ENCODE measurements at places on chromosomes 5 and 9. TPM values are rescaled to one million over a fixed set of nuclear protein-coding genes. Genes with fewer than 3 reads are reported as not detected.

DNA sequence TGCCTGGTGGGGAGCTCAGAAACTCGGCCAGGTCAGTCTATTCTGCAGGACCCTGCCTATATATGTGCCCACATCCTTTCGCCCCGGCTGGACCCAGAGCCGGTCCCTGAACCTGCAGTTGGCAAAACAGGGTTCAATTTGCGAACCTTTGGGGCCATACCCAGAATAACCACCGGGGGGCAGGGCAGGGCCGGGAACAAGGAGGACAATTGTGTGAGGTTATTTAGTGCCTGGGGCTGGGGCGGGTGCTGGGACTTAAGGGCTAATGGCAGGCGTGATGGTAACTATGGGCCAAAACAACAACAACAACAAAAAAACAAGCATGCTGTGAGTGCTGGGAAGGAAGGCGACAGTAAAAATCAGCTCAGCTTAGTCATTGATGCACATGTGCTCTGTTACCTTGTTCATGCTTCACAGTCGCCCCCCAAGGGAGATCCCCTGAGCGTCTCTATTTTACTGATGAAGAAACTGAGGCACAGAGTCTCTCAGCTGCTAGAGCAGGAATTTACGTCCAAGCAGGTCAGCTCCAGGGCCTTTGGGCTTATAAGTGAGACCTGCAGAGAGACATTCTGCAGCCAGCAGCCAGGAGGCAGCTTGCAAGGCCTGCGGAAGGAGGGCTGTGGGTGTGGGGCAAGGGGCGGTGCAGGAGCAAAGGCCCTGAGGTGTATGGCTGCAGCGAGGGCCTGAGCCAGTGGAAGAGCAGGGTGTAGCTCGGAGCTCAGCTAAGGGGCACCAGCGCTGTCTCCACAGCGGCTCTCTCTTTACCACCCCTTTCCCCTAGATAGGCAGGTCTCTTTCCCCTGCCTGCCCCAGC, 106.0 kb downstream of the PHF2 start:
- DNase-seq, result peak; percentile 58

DNA sequence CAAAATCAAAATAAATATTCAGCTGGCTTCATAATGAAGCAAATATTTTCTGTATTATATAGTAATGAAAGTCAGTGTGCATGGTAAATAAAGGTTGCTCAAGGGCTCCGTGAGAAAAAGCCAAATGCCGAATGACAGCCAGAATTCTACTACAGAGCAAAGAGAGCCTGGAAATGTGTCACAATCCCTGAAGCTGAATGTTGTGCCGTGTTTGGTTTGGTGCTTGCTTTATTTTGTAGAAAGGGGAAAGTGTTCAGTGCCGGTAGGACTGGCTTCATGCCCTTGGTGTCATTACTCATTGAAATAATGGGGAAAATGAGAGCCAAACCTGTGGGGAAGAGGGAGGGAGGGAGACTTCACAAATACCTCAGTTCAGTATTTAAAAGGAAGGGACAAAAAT, 26.8 kb upstream of the ADAMTSL1 start:
- DNase-seq, result no peak

DNA sequence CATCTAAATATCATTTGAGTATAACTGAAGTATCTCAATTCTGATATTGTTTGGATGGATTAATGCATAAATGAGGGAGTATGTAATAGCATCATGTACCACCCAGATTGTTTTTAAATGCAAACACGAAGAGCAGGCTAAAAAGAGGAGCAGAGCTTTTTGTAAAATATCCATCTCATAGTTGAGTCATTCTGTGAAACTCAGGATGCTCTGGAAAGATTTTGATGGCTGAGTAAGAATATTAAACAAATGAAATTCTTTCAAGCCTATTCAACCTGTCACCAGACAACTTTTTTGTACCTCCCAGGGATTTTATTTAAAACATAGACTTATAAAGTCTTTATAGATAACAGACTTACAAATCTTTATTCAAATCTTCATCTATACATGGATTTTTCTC, 625.9 kb downstream of the TLE4 start:
- DNase-seq, result no peak

The HAVCR2 gene
- 1.6 TPM for total RNA-seq

The BRINP1 gene
- 0.17 TPM for total RNA-seq

The CCL21 gene
- total RNA-seq, result 3.8 TPM

GRCh38 chr5:42672925-42673324, 83.7 kb upstream of the CCDC152 start:
- no peak for DNase-seq

DNA sequence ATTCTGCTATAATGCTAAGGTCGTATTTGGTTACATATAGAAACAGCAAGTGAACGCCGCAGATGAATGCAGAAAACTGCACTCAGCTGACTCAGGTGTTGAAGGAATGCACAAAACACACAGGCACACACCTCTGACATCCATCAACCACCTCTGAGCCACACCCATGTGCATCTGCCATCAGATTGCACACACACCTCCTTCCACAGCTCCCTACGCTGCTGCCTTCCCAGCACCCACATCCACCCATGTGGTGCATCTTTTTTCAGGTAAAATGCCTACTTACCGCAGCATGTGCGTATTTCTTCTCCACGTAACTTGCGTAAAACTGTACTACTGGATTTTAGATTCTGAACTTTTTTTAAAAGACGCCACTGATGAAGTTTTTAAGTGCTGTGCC, 7.1 kb downstream of the STK10 start:
- no peak for DNase-seq

The PCDHGA5 gene
- 0.92 TPM for total RNA-seq

DNA sequence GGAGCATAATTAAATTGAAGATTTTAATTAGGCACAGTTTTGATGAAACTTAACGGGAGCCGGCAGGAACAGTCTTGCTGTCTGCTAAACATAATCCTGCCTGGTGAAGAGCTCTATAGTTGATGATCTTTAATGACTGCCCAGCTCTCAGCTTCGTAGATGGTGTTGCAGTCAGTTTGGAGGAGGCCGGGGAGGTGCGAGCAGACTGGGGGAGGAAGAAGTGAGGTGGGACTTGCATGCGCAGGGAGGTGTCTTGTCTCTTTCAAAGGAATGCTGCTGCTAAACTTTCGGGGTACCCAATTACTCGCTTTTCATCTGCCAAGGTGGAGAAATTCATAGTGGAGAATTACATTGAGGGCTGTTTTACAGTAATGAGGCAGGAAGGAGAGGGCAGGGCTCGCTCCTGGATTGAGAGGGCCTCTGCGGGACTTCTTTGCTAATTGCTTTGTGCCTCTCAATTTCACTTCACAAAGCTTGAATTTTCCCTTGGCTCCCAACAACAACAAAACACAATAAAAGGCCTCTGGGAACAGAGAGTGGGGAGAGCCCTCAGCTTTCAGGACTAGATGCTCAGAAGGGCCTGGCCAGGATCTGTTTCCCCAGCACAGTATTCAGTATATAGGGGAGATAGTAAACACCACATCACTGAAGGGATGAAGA, 257.9 kb upstream of the ADRA1B start:
- no peak for DNase-seq

The ADAM19 gene
- total RNA-seq, result 2.0 TPM

- DNase-seq, result no peak
Observed at GRCh38 chr9:15433191-15433590, 10.5 kb downstream of the SNAPC3 start.

GRCh38 chr9:112059145-112059965, 115.7 kb downstream of the SUSD1 start:
- DNase-seq, result no peak

DNA sequence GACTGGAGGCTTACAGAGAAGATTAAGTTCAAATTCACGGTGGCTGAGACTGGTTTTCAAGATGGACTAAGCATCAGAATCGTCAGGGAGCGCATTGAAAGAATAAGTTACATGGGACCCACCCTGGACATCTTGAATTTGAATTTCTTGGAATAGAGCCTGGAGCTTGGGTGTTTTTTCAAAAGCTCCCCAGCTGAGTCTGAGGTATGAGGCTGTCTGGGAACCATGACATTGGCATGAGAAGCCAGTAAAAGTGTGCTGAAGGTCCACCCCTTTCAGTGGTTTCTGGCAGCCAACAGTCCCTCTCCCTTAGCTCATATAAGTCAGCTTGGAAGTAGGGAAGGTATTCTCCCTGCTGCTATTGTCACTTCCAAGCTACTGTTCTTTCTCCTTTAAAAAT, 97.8 kb downstream of the MAST4 start:
- DNase-seq, result no peak

- DNase-seq, result no peak
Observed at GRCh38 chr5:58523956-58524355, 32.7 kb downstream of the GAPT start.

The LVRN gene
- total RNA-seq, result 2.0 TPM

DNA sequence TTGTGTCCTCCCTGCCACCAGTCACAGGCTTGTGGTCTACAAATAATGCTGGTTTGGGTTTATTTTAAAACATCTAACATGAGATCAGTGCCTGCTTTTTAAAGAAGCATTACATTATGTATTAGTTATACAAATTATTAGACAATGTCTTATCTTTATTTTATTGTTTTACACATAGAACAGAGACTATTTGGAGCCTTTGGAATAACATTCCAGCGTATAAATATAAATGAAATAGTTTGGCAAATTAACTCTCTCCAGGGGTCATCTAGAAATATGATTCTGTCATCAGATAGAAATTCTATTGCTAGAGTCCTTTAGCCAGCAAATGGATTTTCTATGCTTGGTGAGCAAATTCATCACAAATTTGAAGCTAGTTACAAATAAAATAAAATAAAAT, 22.4 kb downstream of the MAP1B start:
- DNase-seq, result no peak

DNA sequence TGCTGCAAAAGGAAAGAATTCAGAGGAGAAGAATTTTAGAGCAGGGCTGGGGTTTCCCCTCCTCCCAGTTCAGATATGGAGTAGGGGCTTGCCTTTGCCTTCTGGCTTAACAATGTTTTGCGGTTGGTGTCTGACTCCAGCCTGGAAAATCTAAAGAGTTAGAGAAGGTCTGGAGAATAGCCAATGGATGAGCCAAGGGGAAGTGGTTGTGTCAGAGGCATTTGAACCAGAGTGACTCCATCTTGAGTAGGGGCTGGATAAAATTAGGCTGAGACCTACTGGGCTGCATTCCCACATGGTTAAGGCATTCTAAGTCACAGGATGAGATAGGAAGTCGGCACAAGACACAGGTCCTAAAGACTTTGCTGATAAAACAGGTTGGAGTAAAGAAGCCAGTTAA, 133.7 kb downstream of the DIRAS2 start:
- DNase-seq, result no peak

GRCh38 chr5:152125661-152126205, 201.1 kb upstream of the GLRA1 start:
- no peak for DNase-seq

DNA sequence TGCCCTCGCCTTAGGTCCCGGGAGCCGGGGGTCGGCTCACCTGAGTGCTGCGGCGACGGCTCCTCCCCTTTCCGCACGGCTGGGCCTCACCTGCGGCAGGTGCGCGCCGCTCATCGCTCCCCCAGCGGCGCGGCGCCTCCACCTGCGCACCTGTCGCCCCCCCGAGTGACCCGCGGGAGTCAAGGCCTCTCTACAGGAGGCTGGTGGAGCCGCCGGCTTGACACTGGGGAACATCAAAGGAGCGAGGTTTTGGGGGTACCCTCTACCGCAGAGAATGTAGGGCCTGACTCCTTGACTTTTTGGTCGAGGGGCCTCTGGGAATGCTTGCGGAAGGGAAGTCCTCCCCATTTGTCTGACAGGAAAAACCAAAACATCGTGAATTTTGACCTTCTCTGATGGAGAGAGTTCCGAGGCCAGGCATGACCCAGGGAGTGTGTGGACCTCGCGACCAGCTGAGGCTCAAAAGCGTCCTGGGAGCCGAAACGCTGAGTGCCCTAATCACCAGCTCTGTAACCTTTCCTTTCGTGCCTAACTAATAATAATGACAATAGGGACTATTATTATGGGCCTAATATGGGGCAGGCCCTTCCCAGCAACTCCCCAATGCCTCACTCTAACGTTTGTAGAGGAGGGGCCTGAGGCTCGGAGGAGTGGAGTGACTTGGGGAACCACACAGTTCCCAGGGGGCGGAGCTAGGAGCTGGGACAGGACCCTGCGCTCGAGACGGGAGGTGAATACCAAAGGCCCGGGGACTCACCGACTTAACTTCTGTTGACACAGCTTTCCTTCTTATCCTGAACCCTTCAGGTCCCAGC, 714 bp upstream of the IER5L start:
- DNase-seq, result no peak

DNA sequence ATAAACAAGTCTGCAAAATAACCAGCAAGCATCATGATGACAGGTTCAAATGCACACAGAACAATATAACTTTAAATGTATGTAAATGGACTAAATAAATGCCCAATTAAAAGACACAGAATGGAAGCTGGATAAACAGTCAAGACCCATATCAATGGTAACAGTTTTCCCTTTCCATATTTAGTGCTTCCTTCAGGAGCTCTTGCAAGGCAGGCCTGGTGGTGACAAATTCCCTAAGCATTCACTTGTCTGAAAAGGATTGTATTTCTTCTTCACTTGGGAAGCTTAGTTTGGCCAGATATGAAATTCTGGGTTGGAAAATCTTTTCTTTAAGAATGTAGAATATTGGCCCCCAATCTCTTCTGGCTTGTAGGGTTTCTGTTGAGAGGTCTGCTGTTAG, 120.2 kb upstream of the RASA1 start:
- no peak for DNase-seq

The SH3RF2 gene
- 37.1 TPM for total RNA-seq

- DNase-seq, result no peak
Observed at GRCh38 chr5:21263361-21263760, 1275.4 kb upstream of the CDH18 start.

- DNase-seq, result no peak
Observed at GRCh38 chr5:122816756-122817155, 28.7 kb upstream of the SNX24 start.

The CCDC171 gene
- total RNA-seq, result 1.6 TPM

DNA sequence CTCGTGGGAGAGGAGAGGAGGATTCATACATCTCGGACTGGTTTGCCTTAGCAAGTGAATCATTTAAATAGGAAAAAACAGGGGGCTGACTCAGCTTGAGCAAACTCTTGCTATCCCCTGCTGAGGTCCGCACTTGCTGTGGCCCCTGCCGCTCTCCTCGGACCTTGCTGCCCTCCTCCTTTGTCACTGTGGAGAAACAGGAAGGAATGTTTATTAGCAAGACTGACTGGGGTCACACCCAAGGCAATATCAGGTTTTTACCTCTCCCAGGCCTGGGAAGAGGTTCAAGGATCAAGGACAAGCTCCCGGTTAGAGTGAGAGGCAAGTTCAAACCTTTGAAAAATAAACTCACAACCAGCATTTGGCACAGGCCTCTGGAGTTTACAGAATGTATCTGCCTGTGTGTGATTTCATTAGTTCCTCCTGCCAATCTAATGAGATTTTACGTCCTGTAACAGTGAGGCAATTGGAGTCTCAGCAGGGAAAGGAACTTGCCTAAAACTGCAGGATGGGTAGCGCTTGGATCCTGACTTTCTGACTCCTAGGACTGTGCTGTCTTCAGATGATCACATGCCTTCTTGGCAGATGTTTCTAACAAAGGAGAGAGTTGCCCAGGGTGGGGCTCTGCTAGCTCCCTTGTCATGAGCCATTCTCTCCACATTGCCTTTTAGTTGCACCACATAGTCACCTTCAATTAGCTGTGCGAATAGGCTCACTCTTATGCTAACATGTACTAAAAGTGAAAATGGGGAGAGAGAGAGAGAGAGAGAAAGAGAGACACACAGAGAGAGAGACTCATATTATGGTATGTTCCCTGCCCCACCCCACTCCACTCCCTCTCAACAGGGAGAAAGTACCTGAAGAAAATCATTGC, 108.6 kb upstream of the CDKN2B start:
- DNase-seq, result no peak
